ENCODE measurements at places on chromosomes 1 and 21. TPM values are rescaled to one million over a fixed set of nuclear protein-coding genes. Genes with fewer than 3 reads are reported as not detected.

Gene SLAMF6
- total RNA-seq, result not detected

Gene RSPO1
- not detected for total RNA-seq

Gene ITPKB
- total RNA-seq, result 5.2 TPM

Gene FCRL1
- not detected for total RNA-seq

DNA sequence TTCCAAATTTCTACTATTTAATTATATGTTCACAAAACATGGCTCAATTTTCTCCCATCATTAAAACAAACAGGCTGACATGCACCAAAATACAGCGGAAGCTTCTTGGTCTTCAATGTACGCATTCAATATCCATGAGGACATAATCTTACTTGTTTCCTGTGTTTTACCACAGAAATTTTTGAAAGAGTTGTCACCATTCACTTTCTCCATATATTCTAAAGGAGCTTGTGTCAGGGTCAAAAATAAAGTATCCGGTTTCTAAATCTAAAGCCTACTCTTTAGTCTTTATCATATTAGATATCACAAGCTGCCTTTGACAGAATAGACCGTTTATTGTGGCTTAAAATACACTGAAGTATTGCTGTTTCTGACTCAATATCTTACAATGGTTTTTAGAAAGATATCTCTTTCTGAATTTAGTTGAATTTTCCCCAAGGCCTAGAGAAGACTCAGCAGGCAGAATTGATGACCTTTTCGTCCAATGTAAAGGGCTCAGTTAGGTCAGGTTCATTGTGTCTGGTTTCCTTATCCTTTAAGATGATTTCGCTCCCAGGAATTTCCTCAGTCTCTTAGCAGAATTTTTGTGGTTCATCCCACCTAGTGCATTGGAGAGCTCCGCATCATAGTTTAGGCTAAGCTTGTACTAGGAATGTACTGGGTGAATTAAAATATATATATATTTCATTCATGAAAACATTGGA lies 717.2 kb downstream of the NCAM2 start:
- no peak for DNase-seq

DNA sequence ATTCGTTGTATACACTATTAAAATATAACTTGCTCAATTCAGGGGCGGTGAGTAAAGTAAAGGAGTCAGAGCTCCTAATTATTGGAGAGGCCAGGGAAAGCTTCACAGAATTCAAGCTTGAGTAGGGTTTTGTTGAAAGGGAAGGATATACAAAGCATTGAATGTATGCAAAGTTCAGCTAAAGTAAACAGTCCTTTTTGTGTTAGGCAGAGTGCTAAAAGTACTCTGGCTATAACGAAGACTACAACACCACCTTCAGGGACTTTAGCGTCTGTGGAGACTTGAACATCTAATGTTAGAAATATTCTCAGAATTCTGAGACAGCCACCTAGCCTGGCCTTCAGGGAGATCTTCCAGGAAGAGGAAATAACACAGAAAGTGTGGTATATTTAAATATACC lies 1.1 kb downstream of the FALEC start:
- peak; percentile 26 for DNase-seq

GRCh38 chr1:224592636-224593582 lies 23.2 kb upstream of the CNIH3 start:
- DNase-seq, result no peak

DNA sequence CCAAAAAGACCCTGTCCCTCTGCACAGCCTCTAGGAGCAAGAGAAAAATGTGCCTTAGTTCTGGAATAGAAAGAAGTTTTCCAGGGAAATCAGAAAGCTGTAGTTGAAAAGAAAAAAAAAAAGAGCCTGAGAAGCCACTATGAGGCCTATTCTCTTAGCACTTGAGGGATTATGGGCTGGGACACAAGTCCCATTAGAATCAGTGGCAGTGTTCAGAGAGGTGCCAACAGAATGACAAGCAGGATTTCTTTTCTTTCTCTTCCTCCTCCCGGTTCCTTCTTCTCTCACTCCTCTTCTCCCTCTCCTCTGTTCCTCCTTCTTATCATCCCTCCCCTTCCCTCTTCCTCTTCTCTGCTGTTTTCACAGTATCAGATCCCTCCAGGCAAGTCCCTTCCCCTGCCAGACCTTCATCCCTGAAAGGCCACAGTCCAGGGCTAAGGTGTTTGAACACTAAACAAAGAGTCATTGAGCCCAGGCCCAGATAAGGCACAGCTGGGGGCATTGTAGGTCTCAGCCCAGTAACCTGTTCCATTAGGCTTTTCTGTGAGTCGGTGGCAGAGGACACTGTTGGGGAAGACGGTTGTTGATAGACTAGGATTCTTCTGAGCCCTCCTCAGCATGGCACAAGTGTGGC lies 64.7 kb upstream of the LPGAT1 start:
- DNase-seq, result peak; percentile 46

- DNase-seq, result no peak
Measured at GRCh38 chr21:41233916-41234315, 66.0 kb downstream of the BACE2 start.

GRCh38 chr1:183070923-183071618 lies 47.9 kb downstream of the LAMC1 start:
- no peak for DNase-seq

DNA sequence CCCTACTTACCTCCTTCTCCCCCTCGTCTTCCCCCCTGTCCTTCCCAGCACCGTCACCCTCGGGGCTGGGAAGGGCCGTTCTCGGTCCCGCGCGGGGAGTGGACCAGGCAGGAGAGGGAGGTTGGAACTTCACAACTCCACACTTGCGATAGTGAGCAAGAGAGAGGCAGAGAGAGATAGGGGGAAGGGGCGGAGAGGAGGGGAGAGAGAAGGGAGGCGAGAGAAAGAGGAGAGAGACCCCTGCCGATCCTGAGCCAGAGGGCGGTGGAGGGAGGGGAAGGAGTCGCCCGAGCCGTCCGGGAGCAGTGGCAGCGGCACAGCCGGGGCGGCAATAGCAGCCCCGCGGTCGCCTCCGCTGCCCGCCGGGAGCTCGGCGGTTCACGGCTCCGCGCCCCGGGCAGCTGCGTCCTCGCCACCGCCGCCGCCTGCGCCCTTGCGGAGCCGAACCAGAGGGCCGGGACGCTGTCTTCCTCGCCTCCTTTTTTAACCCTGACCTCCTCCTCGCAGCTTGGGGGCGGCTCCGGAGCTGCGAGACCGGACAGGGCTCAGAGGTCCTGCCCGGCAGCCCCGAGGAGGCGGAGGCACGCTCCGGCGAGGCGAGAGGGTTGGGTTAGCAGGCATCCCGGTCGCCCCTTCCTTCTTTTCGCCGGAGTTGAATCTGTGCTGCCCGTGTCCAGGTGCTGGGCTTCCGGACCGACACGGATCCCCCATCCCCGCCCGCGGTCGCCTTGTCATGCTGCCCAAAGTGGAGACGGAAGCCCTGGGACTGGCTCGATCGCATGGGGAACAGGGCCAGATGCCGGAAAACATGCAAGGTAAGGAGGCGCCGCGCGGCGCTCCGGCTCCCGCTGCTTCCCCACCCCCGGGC lies 11.7 kb downstream of the NR5A2 start:
- peak; percentile 55 for DNase-seq
